ENCODE measurements at places on chromosomes 5 and 9. TPM values are rescaled to one million over a fixed set of nuclear protein-coding genes. Genes with fewer than 3 reads are reported as not detected.

Gene ANKRD31
- under 0.01 TPM for total RNA-seq

Gene FBN2
- total RNA-seq = 81.6 TPM

Gene PMPCA
- 45.1 TPM for total RNA-seq

Gene TOR4A
- 42.3 TPM for total RNA-seq

Gene MCC
- total RNA-seq = 25.4 TPM

Gene SPINK13
- total RNA-seq = not detected

Gene PDE6A
- not detected for total RNA-seq

Gene CDK5RAP2
- 21.2 TPM for total RNA-seq

Gene NRARP
- 0.32 TPM for total RNA-seq

Gene CCNO
- 0.32 TPM for total RNA-seq

Gene LOX
- total RNA-seq = 91.1 TPM

Gene ZNF782
- total RNA-seq = 5.6 TPM

Gene LCN10
- total RNA-seq = not detected

Gene TSSK1B
- 0.64 TPM for total RNA-seq

Gene ZNF462
- 32.4 TPM for total RNA-seq

Gene CARTPT
- not detected for total RNA-seq

Gene GFRA3
- not detected for total RNA-seq

Gene AIF1L
- 0.43 TPM for total RNA-seq

Gene P4HA2
- total RNA-seq = 191 TPM

Gene PDLIM4
- 97.2 TPM for total RNA-seq

Gene C5orf58
- total RNA-seq = not detected

Gene AGXT2
- total RNA-seq = under 0.01 TPM

Gene SLC6A7
- total RNA-seq = under 0.01 TPM

Gene ANKRD18A
- under 0.01 TPM for total RNA-seq

Gene PHPT1
- 105 TPM for total RNA-seq

Gene PRKACG
- total RNA-seq = not detected

Gene LAMC3
- total RNA-seq = 0.43 TPM

Gene HARS2
- 29.6 TPM for total RNA-seq

Gene PKN3
- 3.5 TPM for total RNA-seq

Gene HSPA9
- total RNA-seq = 334 TPM

Gene DOCK2
- 7.3 TPM for total RNA-seq

Gene TMEM215
- total RNA-seq = not detected

Gene KIF12
- not detected for total RNA-seq

Measured in fibroblast of villous mesenchyme (primary cell).